ENCODE measurements at places on chromosomes 7 and 10.
A peak's percentile ranks its signal among the peaks of the same experiment; 100 is the strongest.

- DNase-seq: peak; percentile 18
- no peak overlapping the region for H3K4me3 ChIP-seq
- peaks cover 15% of the 10 kb centered on the region for H3K4me1 ChIP-seq
These were observed 8.2 kb upstream of the CLIP2 start for GRCh38 chr7:74280985-74281384.

- H3K36me3 ChIP-seq: no peaks in the 10 kb centered on the region
- H3K4me3 ChIP-seq: no peak overlapping the region
- H3K4me1 ChIP-seq: no peaks in the 10 kb centered on the region
- H3K27ac ChIP-seq: no peak overlapping the region
These were observed 563.4 kb downstream of the ACTR3B start for GRCh38 chr7:153322991-153323390.

DNA sequence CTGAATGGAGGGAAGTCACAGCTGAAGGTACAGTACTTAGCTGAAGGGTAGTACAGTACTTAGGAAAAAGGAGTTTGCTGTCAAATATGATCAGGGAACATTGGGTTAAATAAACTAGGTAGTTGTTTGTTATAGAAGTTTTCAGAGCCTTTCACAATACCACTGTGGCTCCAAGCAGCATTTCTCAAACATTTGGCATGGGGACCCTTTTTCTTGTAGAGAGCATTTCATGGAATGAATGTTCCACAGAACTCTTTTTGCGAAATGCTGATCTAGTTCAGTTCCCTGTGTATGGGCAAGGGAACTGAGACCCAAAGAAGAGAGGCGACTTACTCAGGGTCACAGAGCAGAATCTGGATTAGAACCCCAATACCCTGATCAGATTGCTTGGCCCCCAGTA, 31.5 kb upstream of the DDX50 start:
- H3K27me3 ChIP-seq: no peaks in the 10 kb centered on the region
- no peak for DNase-seq

DNA sequence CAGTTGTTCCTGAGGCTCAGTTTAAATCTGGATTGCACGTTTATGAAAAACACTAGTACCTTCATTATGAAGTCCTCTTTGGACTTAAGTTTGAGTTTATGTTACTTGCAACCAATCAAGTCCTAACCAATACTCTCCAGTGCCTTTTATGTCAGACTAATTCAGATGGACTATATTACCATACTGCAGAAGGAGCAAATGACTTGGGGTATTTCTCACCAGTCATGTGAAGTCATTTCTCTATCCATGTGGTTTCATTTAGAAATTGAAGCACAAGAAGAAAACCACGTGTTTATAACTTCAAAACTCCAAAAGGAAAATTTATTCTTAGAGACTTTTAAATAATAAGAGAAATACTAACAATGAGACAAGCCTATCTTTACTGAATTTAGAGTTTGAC, 201.6 kb downstream of the MBL2 start:
- no peak overlapping the region for H3K27ac ChIP-seq
- no peak overlapping the region for H3K4me3 ChIP-seq
- DNase-seq: no peak

DNA sequence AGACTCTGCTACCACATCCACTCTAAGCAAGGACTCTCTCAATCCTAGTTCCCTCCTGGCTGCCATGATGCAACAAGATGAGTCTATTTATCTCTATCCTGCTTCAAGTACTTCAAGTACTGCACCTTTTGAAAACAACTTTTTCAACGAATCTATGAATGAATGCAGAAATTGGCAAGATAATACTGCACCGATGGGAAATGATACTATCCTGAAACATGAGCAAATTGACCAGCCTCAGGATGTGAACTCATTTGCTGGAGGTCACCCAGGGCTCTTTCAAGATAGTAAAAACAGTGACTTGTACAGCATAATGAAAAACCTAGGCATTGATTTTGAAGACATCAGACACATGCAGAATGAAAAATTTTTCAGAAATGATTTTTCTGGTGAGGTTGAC, 40.7 kb downstream of the AHR start:
- H3K36me3 ChIP-seq: peaks cover 4% of the 10 kb centered on the region
- H3K4me3 ChIP-seq: no peak overlapping the region
- H3K27ac ChIP-seq: no peak overlapping the region
- DNase-seq: no peak
- H3K4me1 ChIP-seq: no peaks in the 10 kb centered on the region

DNA sequence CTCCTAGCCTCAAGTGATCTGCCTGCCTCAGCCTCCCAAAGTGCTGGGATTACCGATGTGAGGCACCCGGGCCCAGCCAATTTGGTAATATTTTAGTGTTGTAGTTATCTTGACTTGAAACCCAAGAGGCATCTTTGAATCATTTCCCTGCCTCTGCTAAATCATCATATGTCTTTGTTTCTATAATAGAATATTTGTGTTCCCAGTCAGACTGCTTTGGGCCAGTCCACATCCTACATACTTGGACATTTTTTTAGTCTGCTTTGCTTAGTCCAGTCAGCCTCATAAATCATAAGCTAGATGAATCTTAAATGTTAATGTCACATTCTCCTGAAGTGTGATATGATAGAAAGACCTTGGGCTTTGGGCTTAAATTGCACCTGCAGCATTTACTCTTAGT, 5.9 kb downstream of the STAM start:
- H3K36me3 ChIP-seq: no peaks in the 10 kb centered on the region
- H3K27me3 ChIP-seq: no peaks in the 10 kb centered on the region
- H3K4me3 ChIP-seq: no peak overlapping the region
- DNase-seq: no peak

DNA sequence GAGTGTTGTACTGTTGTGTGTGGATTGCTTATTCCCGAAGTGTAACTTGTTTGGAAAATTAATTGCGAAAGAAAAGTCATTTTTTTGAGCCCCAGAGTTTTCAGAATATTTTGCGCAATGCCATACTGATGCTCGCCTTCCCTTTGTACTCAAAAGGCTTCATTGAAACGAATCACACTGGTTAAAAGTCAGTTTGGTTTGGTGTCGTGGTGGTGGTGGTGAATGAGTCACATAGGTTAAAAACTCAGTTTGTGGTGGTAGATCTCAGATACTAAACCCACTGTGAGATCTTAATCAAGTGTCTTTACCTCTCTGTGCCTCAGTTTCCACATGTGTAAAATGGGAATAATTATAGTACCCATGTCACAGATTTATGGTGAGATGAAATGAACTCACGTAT, 61.1 kb upstream of the IL6 start:
- H3K36me3 ChIP-seq: no peaks in the 10 kb centered on the region
- H3K27me3 ChIP-seq: no peaks in the 10 kb centered on the region
- H3K27ac ChIP-seq: no peak overlapping the region
- no peak overlapping the region for H3K4me3 ChIP-seq
- DNase-seq: no peak
- peaks cover 8% of the 10 kb centered on the region for H3K4me1 ChIP-seq

DNA sequence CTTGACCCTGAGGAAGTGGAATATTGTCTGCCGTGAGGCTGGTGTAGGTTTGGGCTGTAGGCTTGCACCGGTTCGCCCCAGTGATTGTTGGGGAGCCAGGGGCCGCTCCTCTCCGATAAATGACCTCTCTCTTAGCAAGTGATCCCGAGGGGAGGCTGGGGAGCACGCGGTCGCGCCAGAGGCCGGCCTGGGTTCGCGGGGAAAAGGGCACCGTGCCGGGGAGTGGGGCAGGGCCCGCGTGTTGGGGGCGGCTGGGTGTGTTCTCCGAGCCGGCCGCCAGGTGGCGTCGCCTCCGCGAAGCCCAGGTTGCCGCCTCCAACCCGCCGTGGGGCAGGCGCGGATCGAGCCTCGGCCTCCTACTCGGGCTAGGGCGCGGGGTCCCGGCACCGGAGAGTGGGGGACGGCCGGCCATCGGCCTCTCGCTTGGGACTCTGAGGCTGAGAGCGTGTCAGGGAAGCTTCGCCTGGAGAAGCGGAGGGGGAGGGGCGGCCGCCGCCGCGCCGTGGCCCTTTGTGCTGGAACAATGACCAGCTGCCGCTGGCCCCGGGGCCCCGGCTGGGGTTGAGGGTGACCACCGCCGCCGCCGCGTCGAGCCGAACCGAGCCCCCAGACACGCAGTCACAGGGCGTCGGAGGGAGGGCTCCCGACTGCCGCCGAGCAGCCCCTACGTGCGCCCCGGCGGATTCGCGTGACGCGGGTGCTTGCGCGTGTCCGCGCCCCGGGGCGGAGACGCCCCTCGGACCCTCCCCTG, 442 bp upstream of the LZTS2 start:
- peak; percentile 80 for DNase-seq
- H3K4me1 ChIP-seq: peaks cover 24% of the 10 kb centered on the region
- peak overlapping the region; percentile 96 for H3K27ac ChIP-seq
- no peaks in the 10 kb centered on the region for H3K27me3 ChIP-seq
- peak overlapping the region; percentile 86 for H3K4me3 ChIP-seq
